SHP77 treated with DMSO at 0.1 percent for 48 hours (cell line): ENCODE measurements at places on chromosomes 16 and 17.

- peak; percentile 18 for DNase-seq
Observed at GRCh38 chr16:71536752-71537499, 10.7 kb downstream of the CHST4 start.

DNA sequence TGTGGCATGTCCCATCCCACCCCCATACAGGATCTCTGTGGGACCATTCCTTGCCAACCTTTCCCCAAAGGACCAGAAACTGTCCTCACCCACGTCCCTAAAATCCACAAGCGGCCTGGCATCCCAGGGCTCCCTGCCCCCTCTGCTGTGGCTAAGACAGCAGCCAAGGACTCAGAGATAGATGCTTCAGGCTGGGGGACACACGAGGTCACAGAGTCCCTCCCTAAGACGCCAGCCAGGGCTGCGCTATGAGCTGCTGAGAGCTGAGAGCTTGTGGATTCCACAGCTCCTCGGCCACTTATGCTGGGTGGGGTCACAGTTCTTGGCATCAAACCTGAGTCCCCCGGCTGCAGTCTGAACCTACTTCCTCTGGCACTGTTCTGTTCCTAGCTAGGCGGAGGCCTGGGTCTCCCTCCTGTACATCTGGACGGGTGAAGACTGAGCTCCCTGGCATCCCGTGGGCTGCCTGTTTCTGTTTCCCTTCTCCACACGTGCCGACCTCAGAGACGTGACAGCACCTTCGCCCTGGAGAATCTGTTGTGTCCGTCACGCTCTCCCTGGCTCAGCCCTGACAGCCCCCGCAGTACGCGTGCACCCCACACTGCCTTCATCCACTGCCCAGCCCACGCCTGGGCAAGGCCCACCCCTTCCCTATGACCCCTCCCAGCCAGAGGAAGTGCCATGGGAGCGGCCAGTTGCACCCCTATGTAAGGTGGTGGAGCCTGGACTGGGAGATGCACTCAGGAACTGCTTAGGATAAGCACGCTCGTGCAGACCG, 61.2 kb downstream of the ENGASE start:
- DNase-seq: no peak

DNA sequence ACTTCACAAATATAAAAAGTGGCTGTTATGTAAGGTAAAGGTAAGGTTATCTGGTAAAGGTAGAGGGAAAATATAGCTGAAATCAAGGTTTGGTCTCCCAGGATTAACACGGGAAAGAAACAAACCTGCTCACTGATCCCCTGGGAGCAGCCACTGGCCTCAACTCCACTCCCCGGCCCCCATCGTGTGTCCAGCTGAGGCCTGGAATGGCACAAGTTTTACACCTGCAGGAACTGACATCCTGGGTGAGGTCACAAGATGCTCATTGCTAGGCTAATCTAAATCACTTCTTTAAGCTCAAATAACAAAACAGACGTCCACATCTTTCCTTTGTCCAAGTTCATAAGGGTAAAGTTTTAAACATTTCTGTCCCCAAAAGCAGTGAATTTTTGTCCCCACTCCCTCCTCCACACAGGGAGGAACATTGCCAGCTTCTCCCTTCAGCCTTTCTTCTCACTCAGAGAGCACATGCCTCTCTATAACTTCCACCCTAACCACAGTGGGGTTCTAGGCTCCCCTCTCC, 46.3 kb downstream of the ERN1 start:
- no peak for DNase-seq

- DNase-seq: no peak
Observed at GRCh38 chr16:72992142-72992601, 55.8 kb downstream of the ZFHX3 start.

DNA sequence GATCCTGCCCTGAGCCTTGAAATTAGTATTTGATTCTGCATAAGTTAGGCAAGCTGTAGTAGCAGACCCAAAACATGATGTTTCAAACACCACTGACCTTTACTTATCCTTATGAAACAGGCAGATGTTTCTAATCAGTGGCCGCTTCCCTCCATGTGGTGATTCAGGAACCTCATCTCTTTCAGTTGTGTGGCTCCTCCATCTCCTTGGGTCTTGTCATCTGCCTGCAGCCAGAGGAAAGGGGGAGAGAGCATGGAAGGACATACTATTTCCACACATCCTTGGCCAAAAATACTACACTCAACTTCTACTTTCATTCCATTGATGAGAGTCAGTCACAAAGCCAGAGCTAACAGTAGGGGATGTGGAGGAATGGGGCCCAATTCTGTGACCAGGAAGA, 41.6 kb upstream of the IRX6 start:
- DNase-seq: no peak

GRCh38 chr17:38728290-38728831, 1.8 kb upstream of the CISD3 start:
- DNase-seq: no peak

DNA sequence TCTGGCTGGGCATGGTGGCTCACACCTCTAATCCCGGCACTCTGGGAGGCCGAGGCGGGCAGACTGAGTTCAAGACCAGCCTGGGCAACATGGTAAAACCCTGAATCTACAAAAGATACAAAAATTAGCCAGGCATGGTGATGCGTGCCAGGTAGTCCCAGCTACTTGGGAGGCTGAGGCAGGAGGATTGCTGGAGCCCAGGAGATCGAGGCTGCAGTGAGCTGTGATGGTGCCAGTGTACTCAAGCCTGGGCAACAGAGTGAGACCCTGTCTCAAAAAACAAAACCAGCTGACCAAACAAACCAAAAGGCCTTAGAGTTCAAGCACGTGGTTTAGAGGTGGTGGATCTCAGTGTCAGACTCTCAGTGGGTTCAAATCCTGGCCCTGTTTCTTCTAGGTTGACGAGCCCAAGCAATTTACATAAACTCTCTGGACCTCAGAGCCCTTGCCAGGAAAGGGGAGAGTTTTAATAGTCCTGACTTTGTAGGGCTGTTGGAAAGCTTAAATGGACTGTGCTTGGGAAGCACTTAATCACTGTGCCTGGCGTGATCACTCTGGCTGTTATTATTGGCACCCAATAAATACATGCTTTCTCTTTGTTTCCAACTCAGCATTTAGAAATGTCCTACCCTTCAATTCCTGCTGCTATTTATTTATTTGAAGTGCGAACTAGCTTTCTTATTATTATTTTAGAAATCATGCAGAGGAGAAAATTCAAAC, 44.7 kb downstream of the ABCC1 start:
- no peak for DNase-seq

DNA sequence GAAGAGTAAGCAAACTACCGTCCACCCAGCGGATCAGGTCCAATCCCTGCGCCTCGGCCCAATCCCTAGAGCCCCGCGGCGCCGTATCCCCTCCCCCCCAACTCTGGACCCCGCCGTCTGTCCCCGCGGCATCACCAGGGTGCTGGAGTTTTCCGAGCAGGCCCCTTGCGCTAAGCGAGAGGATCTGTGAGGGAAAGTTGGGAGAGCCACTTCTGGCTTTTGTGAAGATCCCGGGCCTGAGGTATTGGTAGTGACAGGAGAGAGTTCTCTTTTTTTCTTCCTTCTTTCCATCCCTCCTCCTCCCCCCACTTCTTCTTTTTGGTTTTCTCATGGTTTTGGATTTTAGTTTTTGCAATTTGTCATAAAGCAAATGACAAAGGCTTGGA, 3.5 kb upstream of the DLX4 start:
- no peak for DNase-seq

- DNase-seq: peak; percentile 14
Observed at GRCh38 chr17:64507413-64507782, 621 bp downstream of the CEP95 start.

DNA sequence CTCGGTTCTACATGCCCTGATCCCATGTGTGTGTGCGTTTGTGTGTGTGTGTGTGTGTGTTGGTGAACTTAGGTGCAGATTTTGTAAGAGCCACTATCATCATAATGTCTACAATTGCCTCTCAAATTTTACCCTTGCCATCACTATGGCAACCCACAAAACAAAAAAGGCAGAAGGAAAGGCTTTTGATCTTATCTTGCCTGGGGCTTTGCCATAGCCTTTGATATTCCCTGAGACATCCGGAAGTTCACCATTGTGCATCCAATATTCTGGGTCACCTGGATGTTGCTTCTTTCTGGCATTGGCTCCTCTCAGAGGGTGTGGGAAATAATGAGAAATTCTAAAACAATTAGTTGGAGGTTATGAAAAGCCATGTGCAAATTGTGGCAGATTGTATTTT, 114.7 kb downstream of the HAPSTR1 start:
- DNase-seq: no peak

GRCh38 chr16:81035398-81035974, at the start of gene ATMIN:
TSS of gene ATMIN (plus strand) at chr16:81035842. CDS start at chr16:81035871, 29 bp downstream.
- peak; percentile 75 for DNase-seq

DNA sequence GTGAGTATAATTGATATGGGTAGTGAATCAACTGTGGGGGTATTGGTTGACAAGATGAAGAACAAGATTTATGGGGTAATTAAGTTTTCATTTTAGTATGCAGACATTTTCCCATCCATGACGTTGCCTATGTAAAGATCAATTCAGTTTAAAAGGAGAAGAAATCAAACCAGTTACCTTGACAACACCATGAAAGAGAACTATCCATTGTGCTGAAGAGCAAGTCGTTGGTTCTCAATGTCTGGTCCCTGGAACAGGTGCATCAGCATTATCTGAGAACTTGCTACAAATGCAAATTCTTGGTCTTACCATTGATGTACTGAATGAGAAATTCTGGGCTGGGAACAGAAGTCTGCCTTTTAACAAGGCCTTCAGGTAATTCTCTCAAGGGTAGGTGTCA, 801 bp upstream of the OR4D2 start:
- DNase-seq: no peak

DNA sequence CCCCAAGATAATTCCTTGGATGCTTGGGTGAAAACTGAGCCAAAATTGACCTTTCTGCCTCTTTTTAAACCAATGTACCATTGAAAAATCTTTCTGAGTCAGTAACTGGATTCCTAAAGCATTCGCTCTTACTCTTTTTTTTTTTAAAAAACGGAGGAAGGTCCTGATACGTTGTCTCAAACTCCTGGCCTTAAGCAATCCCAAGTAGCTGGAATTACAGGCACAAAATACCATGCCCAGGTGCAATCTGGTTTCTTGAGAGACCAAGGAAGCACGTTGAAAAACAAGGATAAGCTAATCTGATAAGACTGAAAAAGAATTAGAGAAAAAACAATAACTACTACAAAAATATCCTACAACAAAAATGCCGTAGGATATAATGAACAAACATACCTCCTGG, 136.5 kb downstream of the SSH2 start:
- DNase-seq: no peak

DNA sequence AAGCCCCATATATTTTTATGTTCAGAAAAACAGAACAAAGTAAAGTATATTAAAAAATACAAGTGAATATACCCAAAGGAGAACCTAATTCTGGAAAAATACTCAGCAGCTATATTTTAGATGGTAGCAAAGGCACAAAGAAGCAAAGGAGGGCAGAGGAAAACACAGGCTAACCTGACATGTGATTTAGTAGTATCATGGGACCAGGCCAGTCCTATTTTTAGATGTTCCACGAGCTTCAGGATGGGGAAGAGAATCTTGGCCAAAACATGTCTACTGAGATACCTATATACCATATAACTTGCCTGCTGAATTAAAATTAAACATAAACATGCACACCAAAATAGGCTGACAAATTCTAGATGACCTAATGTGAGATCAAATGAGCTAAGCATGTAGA, 32.9 kb downstream of the SMYD4 start:
- DNase-seq: no peak

DNA sequence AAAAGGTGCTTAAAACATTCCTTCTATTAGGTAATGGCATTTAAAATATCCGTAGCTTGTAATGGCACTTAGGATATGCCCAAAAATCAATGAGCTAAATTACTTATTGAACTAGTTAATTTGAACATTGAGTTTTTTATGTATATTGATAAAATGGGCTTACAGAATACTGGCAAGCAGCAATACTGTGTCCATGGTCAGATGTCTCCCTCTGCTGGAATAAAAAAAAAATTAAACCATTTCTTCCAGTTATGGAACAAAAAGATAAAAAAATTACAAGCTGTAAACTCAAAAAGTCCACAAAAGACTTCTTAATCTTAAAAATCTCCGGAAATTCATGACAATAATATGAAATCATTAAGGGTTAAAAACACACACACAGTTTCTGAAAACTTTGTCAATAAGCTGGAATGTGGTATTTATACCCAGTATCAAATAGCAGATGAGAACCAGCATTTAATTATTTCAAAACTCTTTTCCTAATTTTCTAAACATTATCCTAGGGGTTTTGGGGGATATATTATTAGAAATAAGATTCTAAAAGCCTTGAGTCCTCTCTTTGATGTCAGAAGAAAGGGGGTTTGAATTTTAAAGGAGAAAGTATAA, 21.5 kb upstream of the PSMD7 start:
- peak; percentile 4 for DNase-seq

DNA sequence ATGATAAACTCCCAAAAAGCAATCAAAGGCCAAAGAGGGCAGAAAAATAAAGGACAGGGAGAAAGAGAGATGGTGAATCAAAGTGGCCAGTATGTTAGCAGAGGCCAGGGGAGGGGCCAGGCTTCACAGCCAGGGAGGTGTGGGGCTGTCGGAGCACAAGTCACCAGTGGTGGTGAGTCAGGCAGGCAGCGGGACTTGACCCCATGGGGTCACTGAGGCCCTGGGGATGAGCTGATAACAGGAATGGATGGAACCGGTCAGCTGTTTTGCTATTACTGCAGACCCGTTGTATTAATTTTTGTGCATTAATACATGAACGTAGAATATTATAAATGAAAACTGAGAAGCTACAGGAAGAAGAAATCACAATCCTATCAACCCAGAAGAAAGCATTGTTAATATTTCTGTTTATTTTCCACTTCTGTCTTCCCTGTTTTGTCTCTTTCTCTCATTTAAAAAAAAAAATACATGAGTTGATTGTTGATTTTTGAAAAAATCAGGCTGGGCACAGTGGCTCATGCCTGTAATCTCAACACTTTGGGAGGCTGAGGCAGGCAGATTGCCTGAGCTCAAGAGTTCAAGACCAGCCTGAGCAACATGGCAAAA, 106.9 kb downstream of the SOCS1 start:
- no peak for DNase-seq

DNA sequence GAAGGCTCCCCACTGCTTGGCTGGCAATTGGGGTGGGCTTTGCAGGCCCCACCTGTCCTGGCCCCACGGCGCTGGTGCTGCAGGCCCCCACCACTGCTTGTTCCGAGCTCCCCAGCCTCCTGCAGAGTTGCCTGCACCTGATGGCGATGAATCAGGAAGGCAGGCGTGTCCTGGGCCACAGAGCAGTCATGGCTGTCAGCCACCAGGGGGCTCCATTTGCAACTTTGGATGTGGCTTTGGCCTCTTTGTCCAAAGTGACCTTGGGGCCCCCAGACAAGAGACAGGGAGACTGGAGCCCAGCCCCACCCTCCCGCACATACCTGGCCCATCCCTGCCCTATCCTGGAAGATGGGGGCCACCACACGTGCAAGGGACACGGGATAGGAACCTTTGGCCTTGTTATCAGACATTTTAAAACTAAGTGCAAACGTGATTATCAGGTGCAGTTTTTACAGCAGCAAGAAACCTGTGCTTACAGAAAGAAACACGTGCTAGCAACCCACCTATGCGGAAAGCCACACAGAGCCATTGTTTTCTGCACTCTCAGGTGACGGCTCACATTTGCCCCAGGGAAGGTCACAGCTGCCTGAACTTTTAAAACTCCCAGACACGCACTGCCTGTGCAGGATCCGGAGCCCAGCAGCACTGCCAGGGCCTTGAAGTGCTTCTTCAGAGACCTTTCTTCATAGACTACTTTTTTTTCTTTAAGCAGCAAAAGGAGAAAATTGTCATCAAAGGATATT, at the start of gene DNASE1:
Gene DNASE1 (plus strand): TSS at position 443 of the 743 bp plus-strand sequence. CDS start 683 bp downstream, outside the sequence.
- no peak for DNase-seq

GRCh38 chr17:9817086-9817485, 4.8 kb downstream of the GSG1L2 start:
- DNase-seq: no peak

- DNase-seq: no peak
Observed at GRCh38 chr17:53499277-53499676, 323.4 kb upstream of the KIF2B start.

- DNase-seq: no peak
Observed at GRCh38 chr17:65759532-65759931, 198.1 kb upstream of the AXIN2 start.
